Astrocyte of the cerebellum (primary cell): ENCODE measurements at places on chromosomes 13 and 19.

DNA sequence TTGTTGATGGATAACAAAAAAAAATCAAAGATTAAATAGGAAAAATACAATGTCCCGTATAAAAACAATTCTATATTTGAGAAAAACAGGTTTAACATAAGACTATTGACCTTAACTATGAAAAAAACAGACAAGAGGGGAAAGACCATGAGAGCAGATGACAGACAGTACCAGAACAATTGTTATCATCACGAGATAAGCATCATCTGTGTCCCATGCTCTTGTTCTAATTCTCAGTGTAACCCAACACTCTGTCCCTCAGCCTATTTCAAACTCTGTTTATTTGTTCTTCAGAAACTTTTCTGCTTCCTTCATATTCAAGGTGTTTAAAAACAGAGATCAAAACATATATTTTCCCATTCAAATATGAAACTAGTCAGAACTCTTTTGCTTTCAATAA is 216.4 kb downstream of the PCDH9 start:
- DNase-seq = no peak

DNA sequence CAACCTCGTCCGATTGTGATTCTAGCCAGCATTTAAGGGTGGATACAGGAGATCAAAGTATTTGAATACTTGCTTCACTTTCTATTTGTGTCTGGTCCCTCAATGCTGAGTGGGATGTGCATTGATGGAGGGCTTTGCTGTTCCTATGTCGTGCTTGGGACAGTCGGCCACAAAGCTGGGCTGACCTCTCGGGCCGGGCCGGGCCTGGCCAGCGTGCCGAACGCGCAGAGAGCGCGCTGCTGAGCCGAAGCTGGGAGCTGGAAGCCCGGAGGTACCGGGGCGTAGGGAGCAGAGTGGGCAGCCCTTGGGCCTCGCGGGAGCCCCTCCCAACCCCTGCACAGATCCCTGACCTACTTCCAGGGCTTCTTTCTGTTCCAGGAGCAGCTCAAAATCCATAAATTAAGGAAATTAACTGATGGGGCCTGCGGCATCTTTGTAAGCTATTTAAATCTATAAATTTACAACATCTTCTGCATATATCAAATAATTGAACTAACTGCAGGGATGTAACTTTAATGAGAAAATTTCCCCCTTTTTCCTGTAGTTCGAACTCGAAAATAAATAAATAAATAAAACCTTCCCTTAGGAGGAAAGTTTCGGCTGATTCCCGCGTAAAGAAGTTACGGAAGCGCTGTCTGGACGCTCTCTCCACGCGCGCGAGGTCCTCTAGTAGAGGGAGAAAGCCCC is 1.8 kb upstream of the KCTD15 start:
- DNase-seq = no peak

GRCh38 chr13:49098198-49098597 is 121.9 kb upstream of the MLNR start:
- DNase-seq = peak; percentile 59

GRCh38 chr13:41848435-41849255 is 112.3 kb downstream of the VWA8 start:
- DNase-seq = no peak

- peak; percentile 94 for DNase-seq
Observed at GRCh38 chr19:46975925-46976782, 43.5 kb upstream of the NPAS1 start.

- peak; percentile 53 for DNase-seq
Observed at GRCh38 chr19:7989071-7989575, 16.3 kb downstream of the ELAVL1 start.

DNA sequence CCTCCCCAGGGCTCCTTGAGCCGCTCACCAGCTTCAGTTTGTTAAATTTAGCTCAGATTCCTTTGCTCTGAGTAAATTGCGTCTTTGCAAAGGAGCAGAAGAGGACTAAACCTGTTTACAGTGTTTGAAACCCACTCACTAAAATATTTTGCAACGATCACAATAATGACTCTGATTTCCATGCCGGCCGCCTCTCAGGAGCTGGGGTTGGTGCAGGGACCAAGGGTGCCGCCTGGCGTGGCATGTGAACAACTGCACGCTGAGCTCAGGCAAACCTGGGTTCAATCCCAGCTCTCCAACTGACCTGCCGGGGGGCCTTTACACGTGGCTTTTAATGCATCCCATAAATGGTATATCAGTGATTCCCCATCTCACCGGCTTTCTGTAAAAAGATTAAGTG is 68.7 kb upstream of the CACNA1A start:
- no peak for DNase-seq

- DNase-seq = no peak
Observed at GRCh38 chr19:21410166-21410565, 13.2 kb downstream of the ZNF493 start.

GRCh38 chr13:78364711-78365110 is 238.6 kb downstream of the POU4F1 start:
- no peak for DNase-seq

GRCh38 chr13:91119643-91120042 is 227.8 kb upstream of the MIR17HG start:
- DNase-seq = no peak

DNA sequence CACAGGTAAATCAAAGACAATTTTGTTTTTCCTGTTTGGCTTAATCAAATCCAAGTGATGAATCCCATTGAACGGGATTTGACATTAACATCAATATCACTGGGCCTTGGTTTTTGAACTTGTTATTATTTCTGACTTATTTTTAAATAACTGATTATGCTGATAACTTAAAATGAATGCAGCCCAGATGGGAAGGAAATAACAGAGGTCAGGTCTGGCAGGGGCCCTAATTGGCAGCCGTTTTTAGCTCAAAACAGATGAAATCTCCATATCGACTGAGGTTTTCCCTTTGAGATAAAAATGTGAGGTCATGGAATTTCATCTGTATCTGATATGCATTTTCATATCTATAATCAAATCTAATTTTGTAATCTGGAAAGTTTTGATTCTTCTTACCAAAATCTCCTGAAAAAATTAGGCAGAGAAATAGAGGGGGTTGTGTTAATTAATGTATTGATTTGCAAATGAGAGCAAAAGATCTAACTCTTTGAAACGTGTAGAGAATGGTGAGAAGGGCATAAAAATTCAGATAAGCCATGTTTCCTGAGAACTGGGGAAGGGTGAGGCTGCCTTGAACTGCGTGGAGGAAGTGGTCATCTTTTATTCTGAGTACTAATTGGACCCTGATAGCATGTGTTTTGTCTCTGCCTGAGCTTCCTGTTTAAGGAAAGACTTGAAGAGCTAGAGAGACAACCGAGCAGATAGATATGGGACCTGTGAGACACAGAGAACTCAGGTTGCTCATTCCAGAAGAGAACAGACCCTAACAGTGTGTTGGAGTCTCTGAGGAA is 98.2 kb upstream of the C1QTNF9B start:
- no peak for DNase-seq

GRCh38 chr13:95902741-95903140 is 150.5 kb downstream of the UGGT2 start:
- no peak for DNase-seq

- DNase-seq = no peak
Observed at GRCh38 chr13:101308247-101309013, 107.9 kb downstream of the NALCN start.

DNA sequence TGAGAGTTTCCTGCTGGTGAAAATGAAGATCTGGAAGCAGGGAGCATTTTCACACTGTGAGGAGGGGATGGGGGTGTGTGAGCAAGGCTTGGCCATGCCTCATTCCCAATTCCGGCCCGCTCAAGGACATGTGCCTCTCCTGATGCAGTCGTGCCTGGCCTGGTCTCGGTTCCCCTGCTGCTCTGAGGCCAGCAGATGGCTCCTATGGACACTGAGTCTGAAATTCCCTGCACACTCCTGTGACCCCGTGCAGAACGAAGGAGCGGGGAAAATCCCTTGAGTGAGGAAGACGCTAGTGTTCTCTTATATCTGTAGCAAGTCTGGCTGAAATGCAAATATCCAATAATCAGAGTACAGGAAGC is 363 bp upstream of the ZNF763 start:
- no peak for DNase-seq

DNA sequence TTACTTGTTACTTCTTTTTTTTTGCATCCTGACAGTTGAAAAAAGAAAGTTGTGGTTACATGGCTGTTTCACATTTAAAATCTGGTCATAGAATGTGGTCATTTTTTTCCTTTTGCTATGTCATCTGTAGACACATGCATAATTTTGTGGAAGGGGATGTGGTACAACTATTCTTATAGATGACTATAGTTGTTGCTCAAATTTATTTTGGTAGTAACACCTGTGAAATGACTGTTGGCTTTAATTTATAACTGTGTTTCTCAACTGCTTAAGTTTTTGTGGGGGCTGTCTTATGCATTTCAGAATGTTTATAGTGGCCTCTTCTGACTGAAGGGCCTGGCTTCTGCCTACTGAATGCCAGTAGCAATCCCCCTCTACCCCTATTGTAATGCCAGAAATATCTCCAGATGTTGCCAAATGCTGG is 130.5 kb downstream of the PAN3 start:
- DNase-seq = no peak

DNA sequence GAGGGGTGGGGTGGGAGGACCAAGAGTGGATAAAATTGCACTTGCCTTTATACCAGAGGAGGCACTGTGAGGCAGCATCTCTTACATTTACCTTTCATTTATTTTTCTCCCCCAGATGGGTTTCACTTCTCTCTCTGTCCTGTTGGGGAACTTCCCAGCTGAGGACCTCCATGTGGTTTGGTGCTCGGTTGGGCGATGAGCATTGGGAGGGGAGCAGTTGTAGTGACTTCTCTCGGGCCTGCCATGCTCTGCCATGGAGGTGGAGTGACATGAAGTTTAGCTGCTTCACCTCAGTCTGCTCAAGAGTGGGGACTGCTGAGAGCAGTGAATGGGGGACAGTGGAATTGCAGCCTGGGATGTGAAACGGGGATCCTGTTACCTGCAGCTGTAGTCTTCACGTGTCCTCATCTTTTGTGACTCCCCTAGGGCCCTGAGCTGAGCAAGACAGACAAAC is 23.1 kb upstream of the CXCL17 start:
- no peak for DNase-seq

DNA sequence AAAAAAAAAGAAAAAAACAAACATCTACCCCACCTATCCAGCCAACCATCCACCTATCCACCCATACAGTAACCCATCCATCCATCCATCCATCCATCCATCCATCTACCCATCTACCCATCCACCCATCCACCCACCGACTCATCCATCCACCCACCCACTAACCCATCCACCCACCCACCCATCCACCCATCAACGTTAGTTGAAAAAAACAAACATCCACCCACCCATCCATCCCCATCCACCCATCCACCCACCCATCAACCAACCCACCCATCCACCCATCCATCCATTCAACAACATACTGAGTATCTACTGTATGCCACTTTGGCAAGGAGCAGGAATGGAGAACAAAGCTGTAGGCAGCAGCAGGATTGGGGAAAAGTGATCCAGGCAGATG is 6.1 kb upstream of the AP3D1 start:
- DNase-seq = no peak

GRCh38 chr13:73109969-73110368 is 51.2 kb downstream of the KLF5 start:
- DNase-seq = no peak

DNA sequence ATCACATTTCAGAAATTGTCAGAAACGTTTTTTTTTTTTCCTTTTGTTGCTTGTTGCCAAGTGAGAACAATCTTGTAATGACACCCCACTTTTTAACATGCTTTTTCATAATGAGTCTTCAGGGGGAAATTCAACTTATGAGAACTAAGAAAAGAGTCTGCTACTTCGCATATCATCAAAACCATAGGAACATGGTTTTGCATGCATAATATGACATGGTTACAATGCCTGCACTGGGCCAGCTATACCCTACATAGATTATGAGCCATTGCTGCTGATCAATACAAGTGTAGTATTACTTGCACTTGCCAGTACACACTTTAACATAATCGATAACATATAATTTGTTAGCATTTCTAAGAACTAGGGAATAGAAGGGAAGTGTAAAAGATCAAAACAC is 191.0 kb upstream of the NBEA start:
- DNase-seq = no peak

DNA sequence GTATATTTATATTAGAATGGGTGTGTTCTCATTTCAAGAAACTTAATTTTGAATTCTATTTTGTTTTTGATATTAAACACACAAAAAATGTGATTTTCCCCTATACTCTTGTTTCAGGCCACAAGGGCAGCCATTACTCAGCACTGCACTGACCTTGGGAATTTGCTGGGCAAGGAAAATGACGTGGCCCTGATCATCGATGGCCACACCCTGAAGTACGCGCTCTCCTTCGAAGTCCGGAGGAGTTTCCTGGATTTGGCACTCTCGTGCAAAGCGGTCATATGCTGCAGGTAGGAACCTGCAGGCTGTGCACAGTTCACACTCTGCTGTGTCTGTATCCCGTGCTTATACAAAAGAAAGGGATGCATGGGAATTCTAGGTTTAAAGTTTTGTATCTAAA is 327.3 kb downstream of the ATP8A2 start:
- no peak for DNase-seq

DNA sequence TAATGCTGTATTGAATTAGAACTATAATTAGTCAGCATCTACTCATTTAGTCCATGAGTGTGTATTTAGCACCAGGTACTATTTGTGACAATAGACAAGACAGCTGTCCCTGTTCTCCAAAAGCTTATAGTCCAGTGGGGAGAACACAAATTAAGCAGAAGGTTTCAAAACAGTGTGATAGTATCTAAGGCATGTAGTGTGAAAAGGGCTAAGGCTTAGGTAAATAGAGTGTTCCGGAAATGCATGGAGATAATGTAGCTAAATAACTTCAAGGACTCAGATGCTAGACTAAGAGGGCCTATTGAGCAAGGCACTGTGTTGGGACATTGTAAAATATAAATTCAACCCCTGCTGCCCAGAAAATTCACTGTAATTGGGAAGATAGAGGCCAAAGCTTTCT is 144.1 kb upstream of the MIR17HG start:
- DNase-seq = no peak

DNA sequence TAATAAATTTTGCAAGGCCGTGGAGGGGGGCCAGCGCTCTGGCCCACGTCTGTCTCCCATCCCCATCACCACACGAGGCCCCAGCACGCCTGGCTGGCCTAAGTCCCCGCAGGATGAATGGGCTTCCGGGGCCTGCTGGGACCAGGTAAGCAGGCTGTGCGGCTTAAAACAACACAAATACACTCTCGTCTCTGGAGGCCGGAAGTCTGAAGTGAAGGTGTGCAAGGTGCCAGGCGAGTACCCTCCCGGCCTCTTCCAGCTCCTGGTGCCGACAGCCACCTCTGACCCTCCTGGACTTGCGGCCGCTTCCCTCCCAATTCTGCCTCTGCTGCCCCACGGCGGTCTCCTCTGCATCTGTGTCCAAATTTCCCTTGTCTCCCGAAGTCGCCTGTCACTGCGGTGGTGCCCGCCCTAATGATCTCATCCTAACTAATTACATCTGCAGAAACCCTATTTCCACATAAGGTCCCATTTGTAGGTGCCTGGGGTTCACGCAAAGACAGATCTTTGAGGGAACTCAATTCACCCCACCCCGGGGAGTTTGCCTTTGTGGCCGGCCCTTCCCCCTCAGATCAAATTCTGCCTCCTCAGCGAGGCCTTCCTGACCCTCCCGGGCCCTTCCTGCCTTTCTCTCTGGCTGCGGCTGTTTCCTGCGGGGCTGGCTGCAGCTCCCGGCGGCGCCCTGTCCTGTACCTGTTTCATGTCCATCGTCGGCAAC is 8.1 kb upstream of the PTBP1 start:
- no peak for DNase-seq
